SK-MEL-5 (cell line): ENCODE measurements at places on chromosomes 1 and 21. TPM values are rescaled to one million over a fixed set of nuclear protein-coding genes. Genes with fewer than 3 reads are reported as not detected.

DNA sequence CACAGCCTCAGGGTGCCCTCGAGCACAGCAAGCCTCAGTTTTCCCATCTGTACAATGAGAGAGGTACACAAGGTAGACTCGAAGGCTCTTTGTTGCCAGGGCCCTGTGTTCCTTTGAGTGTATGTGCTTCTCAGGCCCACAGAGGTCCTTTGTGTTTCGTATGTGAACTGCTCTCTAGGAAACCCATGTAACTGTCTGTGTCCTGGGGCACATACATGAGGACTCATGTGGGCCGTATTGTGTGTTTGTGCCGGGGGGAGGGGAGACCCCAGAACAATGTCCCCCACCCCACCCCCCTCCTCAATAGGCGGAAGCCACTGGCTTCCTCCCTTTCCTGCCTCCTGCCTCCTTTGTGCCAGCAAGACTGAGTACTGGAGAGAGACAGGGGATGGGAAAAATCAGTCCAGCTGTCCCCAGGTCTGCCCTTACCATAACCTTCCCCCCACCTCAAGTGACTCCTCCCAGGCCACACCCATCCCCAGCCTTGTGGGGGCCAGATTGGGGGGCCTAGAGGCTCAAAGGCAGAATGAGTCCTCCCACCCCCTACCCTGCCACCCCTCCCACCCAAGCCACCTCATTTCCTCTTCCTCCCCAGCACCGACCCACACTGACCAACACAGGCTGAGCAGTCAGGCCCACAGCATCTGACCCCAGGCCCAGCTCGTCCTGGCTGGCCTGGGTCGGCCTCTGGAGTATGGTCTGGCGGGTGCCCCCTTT lies at the start of gene TIE1:
TIE1 (plus strand) TSS at position 605 of the 717 bp plus-strand sequence; CDS start at position 695, 90 bp downstream.
- DNase-seq = no peak

- no peak for DNase-seq
Observed at GRCh38 chr1:89973471-89974127, 21.3 kb upstream of the ZNF326 start.

GRCh38 chr1:15826810-15827507 lies 19.5 kb upstream of the UQCRHL start:
- no peak for DNase-seq

- no peak for DNase-seq
Observed at GRCh38 chr1:77282866-77283539, 1.2 kb downstream of the AK5 start.

- no peak for DNase-seq
Observed at GRCh38 chr1:203513585-203514031, 19.7 kb downstream of the OPTC start.

DNA sequence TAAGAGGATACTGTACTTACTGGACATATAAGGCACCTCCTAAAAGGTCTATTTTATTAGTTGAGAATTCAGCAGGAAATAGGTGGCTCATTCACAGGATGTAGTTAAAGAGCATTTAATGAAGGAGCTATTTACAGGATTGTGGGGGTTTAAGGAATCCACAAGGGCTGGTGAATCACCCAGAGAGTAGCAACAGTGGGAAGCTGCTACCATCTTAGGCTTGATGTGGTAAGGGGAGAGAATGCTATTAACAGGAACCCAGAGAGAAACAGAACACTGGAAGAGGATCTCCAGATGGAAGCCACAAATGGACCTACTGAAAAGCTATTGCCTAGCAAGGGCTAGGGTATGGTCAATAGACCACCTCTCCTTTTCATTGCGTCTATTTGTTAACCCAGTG lies 52.0 kb upstream of the COL11A1 start:
- peak; percentile 29 for DNase-seq

GRCh38 chr1:19651141-19651737 lies 7.1 kb downstream of the NBL1 start:
- DNase-seq = peak; percentile 60

DNA sequence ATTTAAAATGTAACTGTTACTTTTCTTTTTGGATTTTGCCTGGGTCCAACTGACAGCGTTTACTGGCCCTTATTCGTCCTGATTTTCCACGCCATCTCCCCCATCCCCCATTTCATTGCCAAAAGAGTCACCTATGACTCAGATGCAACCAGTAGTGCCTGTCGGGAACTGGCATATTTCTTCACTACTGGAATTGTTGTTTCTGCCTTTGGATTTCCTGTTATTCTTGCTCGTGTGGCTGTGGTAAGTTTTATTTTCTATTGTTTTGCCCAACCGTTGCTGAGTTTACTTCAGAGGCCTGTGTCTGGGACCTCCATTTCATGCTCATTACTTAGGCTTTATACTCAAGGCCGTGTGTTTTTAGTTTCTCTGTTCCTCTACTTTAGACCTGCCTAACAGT lies 9.3 kb downstream of the LEPR start:
- DNase-seq = no peak

DNA sequence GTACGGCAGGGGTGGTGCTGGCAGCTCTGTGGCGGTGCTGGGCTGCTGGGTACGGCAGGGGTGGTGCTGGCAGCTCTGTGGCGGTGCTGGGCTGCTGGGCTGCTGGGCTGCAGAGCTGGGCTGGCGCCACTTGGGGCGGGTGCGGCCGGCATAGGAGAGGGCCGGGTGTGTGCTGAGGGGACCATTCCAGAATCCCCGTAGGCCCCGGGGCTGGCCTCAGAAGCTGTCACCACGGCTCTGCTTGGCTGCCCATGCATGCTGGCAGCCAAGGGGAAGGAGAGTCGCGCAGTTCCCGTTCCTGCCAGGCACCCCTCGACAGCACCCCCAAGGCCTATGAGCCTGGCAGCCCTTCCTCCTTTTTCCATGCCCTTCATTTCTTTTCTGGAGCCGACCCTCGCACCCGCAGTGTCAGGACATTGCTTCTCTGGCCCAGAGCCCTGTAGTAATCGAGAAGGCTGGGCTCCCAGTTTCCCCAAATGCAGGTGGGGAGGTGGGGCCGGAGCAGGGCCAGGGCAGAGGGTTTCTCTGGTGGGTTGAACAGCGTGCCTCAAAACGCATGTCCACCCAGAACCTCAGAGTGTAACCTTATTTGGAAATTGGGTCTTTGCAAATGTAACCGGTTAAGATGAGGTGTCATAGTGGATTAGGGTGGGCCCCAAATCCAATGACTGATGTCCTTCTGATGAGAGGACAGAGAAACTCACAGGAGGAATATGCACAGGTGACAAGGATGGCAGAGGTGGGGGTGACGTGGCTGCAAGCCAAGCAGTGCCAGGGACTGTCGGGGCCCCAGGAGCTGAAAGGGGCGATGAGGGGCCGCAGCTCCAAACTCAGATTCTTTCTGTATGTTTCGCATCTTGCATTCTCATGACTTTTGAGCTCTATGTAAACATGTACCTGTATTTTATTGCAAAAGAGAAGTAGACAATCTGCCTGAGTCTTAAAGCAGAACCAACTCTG lies 71.0 kb upstream of the ACTRT2 start:
- no peak for DNase-seq

GRCh38 chr1:44848456-44849181 lies 5.6 kb upstream of the PTCH2 start:
- peak; percentile 78 for DNase-seq

GRCh38 chr1:35539073-35539823 lies 18.0 kb downstream of the KIAA0319L start:
- DNase-seq = no peak

DNA sequence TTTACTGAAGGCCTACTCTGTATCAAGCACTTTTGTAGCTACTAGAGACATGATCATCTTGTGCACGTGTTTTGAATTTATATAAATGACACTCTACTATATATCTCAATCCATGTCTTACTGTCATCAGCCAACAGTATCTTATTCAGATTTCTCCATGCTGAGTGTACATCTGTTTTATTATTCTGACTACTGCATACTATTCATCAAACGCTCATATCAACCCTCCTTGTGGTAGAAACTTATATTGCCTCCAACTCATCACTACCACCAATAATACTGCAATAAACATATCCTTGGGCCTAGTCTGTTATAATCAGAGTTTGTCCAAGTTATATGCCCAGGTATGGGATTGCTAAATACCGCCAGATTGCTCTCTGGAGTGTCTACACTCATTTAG lies 81.6 kb upstream of the IRF2BP2 start:
- DNase-seq = peak; percentile 65

DNA sequence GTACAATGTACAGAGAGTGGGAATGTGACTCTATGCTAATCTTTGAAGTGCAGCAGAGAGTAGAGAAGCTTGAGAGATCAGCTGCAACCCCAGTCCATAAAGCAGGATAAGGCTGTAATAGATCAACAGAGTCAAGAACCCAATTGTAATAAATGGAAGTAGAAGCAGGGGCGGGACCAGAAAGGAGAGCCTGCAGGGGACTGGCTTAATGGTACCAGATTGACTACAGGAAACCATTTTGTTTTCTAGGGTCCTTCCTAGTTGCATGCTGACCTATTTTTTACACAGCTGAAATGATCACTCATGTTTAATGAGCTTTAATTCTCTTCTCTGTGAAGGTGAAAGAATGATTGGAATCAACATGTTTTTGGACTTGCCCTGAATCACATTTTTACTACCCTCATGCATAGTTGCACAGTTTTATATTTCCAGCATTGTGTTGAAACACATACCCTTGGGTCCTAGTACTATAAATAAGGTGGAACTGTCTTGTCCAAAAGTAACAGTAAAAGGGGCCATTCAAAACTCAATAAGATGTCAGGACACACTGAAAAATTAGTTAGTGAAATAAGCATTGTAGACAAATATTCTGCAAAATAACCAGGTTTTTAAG lies 69.8 kb downstream of the GPR88 start:
- DNase-seq = no peak

GRCh38 chr21:35226328-35226727 lies 177.2 kb upstream of the RUNX1 start:
- DNase-seq = no peak

DNA sequence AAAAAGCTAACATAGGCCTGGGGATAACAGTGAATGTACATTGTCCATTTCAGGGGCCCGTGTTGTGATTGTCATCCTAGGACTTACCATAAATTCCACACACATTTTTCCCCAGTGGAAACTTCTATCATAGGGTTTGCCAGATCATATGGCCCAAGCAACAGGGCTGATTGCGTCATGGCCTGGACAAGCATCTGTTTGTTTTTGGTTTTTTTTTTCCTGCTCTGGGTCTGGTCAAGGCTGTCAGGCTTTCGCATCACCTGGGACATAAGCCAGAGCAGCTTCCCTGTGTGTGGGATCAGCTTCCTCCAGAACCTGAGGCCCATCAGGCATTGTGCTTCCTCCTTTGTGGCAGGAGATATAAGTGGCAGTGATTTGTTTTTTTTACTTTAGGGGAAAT lies 598.5 kb upstream of the USP24 start:
- peak; percentile 81 for DNase-seq

DNA sequence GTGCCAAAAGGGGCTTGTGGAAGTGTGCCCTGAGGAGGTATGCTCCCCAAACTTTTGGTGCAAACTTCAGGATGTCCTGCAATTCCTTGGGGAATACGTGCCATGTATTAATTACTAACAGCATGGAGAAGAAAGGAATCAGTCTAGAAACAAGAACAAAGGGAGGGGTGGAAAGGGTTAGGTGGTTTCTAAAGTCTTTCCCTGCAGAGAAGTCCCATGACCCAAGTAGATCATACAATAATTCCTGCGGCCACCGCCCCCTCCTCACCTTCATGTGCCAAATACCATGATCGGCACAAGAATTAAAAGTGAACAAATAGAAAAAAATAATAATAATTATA lies 258.2 kb downstream of the PLPP3 start:
- DNase-seq = no peak

DNA sequence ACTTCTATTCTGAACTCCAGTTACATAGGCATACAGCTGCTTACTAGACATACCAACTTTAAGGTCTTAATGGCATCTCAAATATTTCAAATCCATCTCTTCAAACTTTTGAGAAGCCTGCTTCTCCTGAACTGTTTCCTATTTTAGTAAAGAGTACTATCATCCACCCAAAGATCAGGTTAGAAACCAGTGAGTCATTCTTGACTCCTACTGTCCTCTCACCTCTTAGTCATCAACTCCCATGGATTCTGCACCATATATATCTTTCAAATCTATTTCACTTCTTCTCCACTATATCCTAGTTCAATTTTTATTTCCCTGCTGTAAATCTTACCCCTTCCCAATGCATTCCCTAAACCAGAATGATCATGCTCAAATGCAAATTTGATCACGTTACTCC lies 18.1 kb upstream of the BEND5 start:
- DNase-seq = no peak

GRCh38 chr1:183877053-183877720 lies 72.3 kb downstream of the RGL1 start:
- DNase-seq = no peak

- DNase-seq = peak; percentile 66
Observed at GRCh38 chr1:221717485-221717853, 24.4 kb downstream of the DUSP10 start.

GRCh38 chr1:197619008-197619640 lies 156.2 kb downstream of the DENND1B start:
- DNase-seq = peak; percentile 47

- DNase-seq = no peak
Observed at GRCh38 chr1:33660244-33660643, 187.8 kb downstream of the ZSCAN20 start.

DNA sequence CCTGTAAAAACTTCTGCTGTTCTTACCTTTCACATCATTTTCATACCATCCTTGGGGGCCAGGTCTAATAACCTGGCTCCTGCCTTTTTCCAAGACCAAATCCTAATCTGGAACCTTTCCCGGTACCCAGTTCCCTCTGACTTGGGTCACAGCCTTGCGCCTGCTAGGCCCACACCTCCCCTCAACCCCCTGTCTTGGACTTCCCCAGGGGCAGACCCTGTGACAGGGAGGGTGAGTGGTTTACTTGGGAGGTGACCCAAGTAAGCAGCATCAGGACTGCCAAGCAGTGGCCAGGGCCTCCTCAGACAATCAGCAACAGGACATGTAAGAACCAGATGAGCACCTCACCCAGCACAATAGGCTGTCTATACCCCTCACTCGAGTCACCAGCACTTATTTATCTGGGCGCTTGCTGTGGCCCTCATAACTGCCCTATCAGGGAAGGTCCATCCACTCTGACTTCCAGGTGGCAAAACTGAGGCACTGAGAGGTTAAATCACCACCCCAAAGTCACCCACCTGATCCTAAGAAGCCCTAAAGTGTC lies 124.7 kb downstream of the MATN1 start:
- no peak for DNase-seq

- DNase-seq = no peak
Observed at GRCh38 chr1:159921700-159922504, 3.4 kb downstream of the TAGLN2 start.

- DNase-seq = no peak
Observed at GRCh38 chr1:23561813-23562100, 2.5 kb upstream of the ID3 start.

GRCh38 chr1:245285168-245285567 lies 130.4 kb downstream of the KIF26B start:
- no peak for DNase-seq

The PWP2 gene
- 28.2 and 34.0 TPM in 2 replicates for total RNA-seq

The PLA2G2F gene
- not detected in 2 replicates for total RNA-seq

The KRTAP19-1 gene
- total RNA-seq = 0.34 and 1.3 TPM in 2 replicates

The HHIPL2 gene
- total RNA-seq = not detected in 2 replicates

The FAM43B gene
- not detected in 2 replicates for total RNA-seq

The OVAAL gene
- total RNA-seq = 23.6 and 25.8 TPM in 2 replicates

The SERTAD4 gene
- 2.5 and 2.7 TPM in 2 replicates for total RNA-seq

The PIK3CD gene
- 17.7 and 18.4 TPM in 2 replicates for total RNA-seq

The OR2T29 gene
- not detected in 2 replicates for total RNA-seq

The MSH4 gene
- total RNA-seq = 0.08 and 0.16 TPM in 2 replicates

The OR6N1 gene
- total RNA-seq = not detected in 2 replicates

The HSPB7 gene
- 0.66 TPM in 1 of 2 replicates, not detected in the other for total RNA-seq

The DEPDC1 gene
- 23.3 and 27.6 TPM in 2 replicates for total RNA-seq

The AIRE gene
- not detected in 2 replicates for total RNA-seq

The TINAGL1 gene
- 0.13 TPM in 1 of 2 replicates, not detected in the other for total RNA-seq

The TMPRSS15 gene
- 0.11 and 0.58 TPM in 2 replicates for total RNA-seq

The ASCL5 gene
- not detected in 2 replicates for total RNA-seq

The LIN28A gene
- not detected in 2 replicates for total RNA-seq

The SLAMF9 gene
- total RNA-seq = 13.6 and 17.9 TPM in 2 replicates
